ENCODE measurements at places on chromosomes 5 and 9.

GRCh38 chr9:33249087-33249658, 9.2 kb downstream of the SPINK4 start:
- no peak for DNase-seq

DNA sequence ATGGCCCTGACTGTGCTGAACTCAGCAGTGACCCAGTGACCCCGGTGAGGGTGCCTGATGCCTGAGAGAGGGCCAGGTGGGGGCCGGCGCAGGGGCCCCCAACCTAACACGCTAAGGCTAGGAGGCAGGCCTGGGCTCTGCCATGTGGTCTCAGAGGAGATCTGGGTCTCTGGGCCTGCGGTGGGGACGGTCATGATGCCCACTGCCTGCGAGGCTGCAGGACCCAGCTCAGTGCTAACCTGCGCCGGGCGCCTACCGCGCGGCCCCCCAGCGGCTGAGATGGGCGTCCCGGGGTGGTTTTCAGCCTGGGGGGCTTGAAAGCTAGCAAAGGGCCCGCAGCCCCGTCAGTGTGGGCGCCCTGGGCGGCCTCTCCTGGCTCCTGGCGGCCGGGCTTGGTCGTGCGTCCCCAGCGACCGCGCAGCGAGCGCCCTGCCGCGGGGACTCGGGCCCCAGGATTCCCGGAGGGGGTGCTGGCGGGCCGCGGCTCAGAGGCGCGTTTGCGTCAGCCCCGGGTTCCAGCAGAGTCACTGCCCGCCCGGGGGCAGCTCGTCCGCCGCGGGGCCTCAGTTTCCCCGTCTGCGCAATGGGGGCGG, 2.5 kb downstream of the EGFL7 start:
- no peak for DNase-seq

GRCh38 chr5:9288234-9288633, 257.6 kb downstream of the SEMA5A start:
- no peak for DNase-seq

DNA sequence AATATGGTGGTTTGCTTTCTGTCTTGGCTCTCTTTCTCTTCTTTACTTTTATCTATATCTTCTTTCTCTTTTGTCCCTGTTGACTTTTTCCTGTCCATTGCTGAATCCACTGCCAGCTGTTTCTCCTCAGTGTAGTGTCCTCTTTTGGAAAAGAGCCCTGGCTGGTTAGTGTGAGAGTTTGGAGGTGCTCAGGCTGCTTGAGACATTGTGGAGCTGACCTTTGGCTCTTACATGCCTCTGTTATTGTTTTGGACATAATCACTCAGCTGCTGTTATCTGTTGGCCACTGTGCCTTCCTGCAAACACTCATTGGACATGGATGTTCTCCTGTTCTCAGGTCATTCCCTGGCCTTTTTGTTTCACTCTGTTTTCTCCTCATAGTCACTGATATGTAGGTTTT, 295.4 kb upstream of the RIOK2 start:
- DNase-seq: no peak

- DNase-seq: no peak
Measured at GRCh38 chr5:140131967-140132409, 6.3 kb downstream of the IGIP start.

GRCh38 chr5:119346394-119346793, 9.4 kb upstream of the TNFAIP8 start:
- no peak for DNase-seq

DNA sequence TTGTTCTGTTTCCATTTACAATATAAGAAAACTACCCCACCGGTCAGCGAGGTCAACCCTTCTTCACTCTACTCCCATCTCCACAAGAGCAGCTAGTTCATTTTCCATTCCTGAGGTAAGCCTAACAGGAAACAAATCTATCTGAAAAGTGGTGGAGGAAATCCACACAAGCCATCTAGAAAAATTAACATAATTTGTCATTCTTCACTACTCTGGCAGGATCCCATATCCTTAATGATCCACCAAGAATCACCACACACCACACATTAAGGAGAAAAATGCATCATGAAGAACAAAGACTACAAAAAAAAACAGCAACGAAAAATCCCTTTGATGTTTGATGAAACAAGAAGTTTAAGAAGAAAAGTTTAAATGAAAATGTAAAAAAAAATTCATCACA, 1771.0 kb downstream of the EFNA5 start:
- DNase-seq: no peak

DNA sequence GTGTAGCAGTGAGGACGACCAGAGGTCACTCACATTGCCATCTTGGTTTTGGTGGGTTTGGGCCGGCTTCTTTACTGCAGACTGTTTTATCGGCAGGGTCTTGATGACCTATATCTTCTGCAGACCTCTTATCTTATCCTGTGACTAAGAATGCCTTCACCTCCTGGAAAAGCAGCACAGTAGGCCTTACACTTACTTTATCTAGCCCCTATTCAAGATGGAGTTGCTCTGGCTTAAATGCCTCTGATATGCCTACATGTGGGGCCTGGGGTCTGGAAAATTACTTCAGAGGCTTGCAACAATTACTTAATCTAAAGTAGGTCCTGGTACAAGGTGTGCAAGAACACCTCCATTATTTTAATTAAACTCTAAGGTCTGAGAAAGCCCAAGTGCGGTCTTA, 86.9 kb upstream of the IL12B start:
- no peak for DNase-seq

GRCh38 chr5:39175273-39175955, 43.9 kb downstream of the FYB1 start:
- DNase-seq: no peak

- no peak for DNase-seq
Measured at GRCh38 chr5:149852641-149853330, 91.8 kb downstream of the PDE6A start.

DNA sequence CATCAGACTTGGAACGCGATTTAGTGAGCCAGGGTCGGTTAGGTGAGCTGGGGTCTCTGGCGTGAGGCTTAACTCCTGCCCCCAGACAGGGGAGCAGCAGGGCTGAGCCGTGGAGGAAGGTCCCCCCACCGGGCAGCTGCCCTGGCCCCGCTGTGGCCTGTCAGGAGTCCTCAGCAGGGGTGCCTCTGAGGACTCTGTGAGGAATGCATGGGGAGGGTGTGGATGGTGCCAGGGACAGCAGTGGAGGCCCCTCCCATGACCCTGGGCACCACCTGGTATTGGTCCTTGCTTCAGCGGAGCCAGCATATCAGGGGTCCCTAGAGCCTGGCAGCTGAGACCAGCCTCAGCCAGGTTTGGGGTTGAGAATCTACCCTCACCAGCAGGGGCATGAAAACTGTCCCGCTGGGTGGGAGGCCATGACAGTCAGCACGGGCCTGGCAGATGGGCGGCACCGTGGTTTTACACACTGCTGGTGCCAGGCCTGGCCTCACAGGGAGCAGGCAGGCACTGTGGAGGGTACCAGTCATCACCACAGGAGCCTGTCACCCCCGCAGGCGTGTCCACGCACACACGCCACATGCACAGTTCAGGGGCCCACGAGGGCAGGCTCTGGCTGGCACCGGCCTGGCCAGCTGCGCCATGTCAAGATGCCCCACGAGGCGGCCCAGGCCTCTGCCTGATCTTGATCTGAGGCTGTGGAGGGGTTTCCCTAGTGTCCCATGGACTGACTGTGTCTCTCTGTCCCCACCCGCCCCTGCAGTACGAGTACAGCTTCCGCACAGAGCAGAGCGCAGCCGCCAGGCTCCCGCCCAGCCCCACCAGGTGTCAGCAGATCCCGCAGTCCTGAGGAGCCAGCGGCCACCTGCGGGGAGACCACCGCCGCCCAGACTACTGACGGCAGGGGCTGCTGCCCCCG, 111.1 kb upstream of the LMX1B start:
- no peak for DNase-seq

DNA sequence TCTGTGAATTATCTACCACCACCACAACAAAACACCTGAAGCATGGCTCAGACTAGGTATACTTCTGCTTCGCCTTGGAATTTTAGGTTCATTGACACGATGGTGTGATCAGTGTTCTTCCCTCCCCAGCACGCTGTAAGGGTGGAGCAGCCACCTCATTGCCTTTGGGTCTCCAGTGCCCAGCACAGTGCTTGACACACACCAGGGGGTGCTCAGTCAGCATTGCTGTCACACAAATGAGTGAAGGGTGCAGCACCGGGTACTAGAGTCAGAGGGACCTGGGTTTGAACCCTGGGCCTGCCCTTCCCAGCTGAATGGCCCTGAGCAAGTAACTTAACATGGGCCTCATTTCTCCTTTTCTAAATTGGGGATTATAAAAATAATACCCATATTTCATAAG, 9.9 kb upstream of the ANGPTL2 start:
- no peak for DNase-seq

- no peak for DNase-seq
Measured at GRCh38 chr5:179257176-179257682, 88.0 kb downstream of the ADAMTS2 start.

DNA sequence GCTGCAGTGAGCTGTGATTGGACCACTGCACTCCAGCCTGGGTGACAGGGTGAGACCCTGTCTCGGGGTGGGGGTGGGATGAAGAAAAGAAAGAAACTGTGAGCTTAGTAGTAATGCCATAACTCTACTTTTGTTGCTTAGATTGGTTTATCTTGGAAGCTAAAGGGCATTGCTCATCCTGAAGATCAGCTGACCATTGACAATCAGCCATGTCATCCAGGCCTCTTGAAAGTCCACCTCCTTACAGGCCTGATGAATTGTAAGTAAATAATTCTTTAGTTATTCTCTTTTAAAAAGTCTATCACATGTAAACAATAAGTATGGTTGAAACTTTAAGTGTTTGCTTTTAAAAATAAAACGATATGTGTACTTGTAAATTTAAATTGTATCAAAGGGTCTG, 11.4 kb downstream of the OCLN start:
- DNase-seq: no peak

- DNase-seq: no peak
Measured at GRCh38 chr5:41649659-41650058, 139.3 kb upstream of the PLCXD3 start.

DNA sequence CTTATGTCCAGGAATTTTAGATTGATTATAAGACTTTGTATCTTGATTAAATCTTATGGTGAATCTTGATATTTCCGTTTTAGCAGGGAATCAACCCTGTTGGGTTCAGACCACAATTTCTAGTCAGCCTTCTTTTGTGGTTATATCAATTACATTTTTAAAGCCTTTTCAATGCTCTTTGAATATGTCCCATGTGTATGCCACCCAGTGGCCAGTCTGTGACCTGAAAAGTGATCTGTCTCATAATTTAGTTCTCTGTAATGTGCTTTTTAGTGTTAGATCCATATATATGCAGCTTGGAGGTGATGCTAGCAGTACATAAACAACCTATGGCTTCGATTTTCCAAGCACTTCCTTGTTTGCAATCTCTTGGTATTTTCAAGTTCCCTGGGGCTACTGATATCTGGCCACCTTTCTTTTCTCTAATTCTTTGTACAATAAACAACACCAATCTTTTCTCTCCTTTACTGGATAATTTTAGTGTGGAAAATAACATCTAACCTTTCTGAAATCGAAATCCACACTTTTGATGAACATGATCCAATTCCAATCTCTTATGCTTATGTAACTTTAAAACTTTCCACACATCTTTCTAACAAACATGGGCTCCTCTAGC, 28.8 kb downstream of the PDE8B start:
- DNase-seq: no peak

DNA sequence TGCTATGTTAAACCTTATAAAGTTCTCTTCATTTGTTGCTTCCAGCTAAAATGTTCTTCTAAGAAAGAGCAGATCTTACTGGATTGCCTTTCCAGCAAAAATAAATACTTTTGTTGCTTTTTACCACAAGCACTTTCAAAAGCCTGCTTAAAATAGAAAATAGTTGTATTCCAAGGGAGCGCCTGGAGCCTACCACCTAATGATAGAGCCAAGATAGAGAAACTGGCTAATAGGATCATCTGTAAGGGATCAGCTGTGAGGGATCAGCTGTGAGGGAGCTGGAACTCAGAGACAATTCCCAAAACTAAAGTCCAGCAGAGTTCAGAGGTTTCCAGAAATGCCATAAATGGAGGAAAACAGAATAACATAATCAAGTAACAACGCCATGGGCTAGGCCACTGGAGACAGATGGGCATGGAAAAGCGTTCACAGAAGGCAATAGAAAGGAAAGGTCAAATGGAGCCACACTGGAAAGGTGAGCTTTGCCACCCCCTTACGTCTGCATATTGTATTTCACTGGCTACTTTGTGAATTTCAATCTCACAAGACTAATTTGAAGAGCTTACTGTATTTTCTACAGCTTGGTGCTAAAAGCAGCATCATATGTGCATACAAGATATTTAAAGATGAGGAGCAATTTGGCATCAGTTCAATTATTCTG, 140.6 kb upstream of the TLE4 start:
- DNase-seq: no peak

- DNase-seq: no peak
Measured at GRCh38 chr9:14366076-14366475, 52.1 kb upstream of the NFIB start.

DNA sequence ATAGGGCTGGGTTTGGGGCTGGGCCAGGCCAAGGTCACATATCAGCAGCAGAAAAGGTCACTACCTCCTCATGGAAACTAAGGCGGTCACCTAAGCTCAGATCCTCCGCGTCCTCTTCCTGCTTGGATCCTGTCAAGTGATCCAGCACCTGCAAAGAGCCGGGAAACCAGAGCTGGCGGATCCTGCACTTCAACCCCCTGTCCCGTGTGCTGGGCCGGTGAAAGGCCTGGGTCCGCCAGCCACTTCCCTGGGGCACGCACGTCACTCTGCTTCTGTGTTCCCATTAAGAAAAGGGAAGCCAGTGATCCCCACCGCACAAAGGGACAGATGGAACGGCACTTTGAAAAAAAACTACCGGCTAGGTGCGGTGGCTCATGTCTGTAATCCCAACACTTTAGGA, 61.3 kb upstream of the STXBP1 start:
- no peak for DNase-seq

DNA sequence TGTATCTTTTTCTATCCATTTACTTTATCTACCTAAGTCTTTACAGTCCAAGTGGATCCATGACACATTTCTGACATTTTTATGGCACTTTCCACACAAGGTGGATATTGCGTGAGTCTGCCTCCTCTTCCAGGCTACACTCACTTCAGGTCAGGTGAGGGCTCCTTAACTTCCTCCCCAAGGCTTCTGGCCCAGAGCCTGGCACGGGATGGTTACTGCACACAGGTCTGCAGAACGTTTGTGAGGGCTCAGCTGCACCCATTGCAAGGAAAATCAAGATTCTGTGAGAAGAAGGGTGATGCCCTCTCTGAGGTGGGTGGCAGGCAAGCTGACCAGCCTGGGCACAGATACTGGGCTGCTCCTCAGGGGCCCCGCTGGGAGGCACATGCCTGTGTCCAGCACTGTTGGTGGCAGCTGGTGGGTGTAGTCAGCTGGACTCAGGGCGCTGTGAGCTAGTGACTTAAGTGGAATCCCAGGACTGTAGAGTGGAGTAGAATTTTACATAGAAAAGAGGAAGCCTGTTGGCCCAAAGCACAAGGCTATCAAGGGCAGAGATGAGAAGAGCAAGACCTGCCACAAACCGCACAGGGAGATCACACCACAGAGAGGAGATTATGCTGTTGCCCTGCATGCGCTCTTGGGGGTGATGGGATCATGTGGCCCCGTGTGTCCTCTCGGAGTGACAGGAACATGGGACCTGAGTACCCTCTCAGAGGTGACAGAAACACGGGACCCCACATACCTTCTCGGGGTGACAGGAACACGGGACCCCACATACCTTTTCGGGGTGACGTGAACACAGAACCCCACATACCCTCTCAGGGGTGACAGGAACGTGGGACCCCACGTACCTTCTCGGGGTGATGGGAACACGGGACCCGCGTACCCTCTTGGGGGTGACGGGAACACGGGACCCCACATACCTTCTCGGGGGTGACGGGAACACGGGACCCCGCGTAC, 21.3 kb downstream of the AHRR start:
- no peak for DNase-seq
